ENCODE measurements at places on chromosomes 16 and 17. TPM values are rescaled to one million over a fixed set of nuclear protein-coding genes. Genes with fewer than 3 reads are reported as not detected.

CDH15 gene
- not detected for polyA plus RNA-seq

GRCh38 chr17:49029801-49030200 lies 32.6 kb downstream of the IGF2BP1 start:
- DNase-seq, result no peak

- DNase-seq, result no peak
Observed at GRCh38 chr16:83951544-83951943, 1.5 kb upstream of the OSGIN1 start.

DNA sequence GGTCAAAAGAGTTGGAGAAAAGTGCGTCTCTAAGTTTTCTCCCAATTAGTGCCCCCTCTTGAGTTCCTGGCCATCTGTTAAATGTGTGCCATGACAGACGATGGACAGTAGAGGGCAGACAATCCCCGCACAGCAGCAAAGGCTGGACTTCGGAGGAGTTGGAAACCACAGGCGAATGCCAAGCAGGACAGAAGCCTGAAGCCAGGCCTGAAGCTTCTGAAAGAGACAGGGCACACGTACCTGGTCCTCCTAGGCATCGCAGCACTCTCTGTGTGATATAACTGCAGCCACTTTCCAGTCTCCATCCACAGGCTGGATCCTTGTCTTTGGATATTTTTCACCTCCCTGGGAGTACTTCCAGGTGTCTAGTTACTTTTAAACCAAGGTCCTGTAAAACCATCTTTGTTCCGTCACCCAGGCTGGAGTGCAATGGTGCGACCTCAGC lies 14.5 kb downstream of the C17orf100 start:
- peak; percentile 52 for DNase-seq

GRCh38 chr16:57384248-57385070 lies 12.2 kb downstream of the CX3CL1 start:
- peak; percentile 71 for DNase-seq

GRCh38 chr16:6206080-6206479 lies 1108.5 kb upstream of the EEF2KMT start:
- no peak for DNase-seq

All from CD14-positive monocyte (primary cell).